ENCODE measurements at places on chromosomes 13 and 19. TPM values are rescaled to one million over a fixed set of nuclear protein-coding genes. Genes with fewer than 3 reads are reported as not detected.

KMT2B gene
- total RNA-seq = 4.9 TPM

C19orf12 gene
- total RNA-seq = 31.7 TPM

CRLF1 gene
- 35.4 TPM for total RNA-seq

CYSLTR2 gene
- total RNA-seq = not detected

NALCN gene
- total RNA-seq = 0.27 TPM

RDH8 gene
- not detected for total RNA-seq

POLD1 gene
- 45.8 TPM for total RNA-seq

NLRP9 gene
- not detected for total RNA-seq

KLK8 gene
- total RNA-seq = not detected

TRPC4 gene
- total RNA-seq = 1.3 TPM

FRY gene
- total RNA-seq = 3.5 TPM

BCKDHA gene
- total RNA-seq = 32.6 TPM

CERS4 gene
- total RNA-seq = 13.9 TPM

- no peak for DNase-seq
Measured at GRCh38 chr13:109214393-109214792, 572.0 kb downstream of the IRS2 start.

DNA sequence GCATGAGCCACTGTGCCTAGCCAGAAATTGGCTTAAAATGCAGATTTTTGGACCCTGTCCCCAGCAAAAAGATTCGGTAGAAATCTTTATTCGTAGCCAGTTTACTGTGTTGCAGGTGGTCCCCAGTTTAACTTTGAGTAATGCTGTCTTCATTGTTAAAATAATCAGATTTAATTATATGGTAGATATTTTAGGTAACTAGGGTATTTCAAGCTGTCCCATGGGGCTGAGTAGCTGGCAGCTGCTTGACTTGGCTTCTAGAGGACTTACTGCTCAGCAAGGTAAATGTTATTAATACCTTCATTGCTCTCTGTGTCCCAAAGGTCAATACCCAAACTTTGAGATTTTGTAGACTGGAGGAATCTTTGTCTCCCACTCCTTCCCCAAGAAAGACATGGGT is 21.1 kb downstream of the LSM14A start:
- no peak for DNase-seq

DNA sequence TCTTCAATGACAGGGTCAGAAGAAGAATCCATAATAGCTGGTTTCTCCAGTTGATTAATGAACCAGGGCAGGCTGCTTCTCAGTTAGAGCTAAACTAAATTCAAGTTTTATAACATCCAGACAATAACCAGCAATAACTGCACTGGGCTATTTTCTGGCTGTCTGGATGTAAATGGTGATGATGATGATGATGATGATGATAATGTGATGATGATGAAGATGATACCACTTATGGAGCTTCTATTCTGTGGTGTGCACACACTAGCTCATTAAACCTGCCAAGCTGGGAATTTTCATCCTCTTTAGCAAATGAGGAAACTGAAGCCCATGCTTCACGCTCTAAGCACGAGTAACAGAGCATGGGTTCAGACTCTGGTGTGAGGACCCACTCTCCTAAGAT is 132.2 kb downstream of the OXGR1 start:
- no peak for DNase-seq

DNA sequence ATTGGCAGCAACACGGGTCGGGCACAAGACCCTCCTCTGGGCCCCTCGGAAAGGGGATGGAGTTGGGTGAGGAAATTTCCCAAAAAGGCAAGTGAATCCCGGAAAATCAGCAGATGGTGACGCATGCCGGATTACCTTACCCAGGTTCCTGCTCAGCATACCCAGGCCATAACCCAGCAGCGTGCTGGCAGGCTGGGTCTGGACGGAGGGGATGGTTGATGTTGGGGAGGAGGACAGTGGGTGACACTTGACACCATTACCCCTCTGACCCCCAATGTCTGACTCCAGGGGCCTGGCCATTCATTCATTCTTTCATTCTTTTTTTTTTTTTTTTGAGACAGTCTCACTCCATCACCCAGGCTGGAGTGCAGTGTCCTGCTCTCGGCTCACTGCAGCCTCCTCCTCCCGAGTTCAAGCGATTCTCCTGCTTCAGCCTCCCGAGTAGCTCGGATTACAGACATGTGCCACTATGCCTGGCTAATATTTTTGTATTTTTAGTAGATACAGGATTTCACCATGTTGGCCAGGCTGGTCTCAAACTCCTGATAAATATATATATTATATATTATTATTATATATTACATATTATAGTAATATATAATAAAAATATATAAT is 799 bp downstream of the PVR start:
- DNase-seq = peak; percentile 21

DNA sequence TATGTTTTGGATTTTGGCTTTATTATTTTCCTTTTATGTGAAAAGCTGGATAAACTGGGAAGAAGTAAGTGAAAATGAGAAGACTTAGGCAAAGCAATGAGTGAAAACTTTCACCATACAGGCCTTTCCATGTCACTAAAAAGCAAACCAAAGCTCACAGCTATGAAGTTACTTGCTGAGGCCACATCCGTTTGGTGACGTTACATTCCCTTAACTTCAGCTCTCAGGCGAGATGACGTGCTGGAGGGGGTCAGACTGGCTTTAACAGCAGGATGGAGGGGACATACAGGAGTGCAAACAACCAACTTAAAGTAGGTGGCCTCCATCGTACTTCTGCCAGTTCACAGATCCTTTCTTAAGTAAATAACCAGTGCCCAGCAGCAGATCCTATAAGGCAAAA is 522.3 kb downstream of the MYO16 start:
- no peak for DNase-seq

DNA sequence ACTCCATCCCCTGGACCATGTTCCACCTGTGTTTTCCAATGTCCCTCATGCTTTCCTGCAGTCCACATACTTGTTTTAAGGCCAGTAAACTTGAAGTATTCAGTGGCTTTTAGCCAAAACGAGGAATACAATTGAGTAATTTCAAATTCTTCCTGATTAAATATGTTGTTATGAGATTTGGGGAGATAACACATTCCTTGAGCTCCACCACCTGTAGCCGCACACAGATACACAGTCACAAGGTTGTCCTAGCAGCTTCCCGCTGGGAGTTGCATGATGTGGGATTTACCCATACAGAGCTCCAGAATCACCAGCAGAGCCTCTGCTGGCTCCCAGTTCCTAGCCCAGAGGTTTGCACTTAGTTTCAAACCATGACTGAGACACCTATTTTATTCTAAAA is 53.6 kb upstream of the FRY start:
- no peak for DNase-seq

DNA sequence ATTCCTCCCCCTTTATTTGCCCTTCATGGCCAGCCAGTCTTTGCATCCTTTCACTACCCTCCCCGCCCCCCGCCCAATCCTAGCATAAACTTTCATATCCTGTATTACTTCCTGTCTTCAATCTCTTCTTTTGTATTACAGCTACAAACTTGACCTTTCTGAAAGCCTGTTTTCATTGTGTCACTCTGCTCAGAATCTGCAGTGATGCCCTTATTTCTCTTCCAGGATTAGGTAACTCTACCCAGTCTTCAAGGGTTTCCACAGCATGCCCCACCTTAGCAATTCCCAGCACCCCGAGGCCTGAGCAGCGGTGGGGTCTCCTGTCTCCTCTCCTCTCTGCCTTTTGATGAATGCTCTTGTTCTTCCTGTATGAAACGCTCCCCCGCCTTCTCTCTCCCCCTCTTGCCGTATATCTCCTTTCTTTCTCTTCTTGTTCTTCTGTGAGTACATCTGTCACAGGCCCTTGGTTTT is 145.6 kb downstream of the SHISA2 start:
- DNase-seq = no peak

DNA sequence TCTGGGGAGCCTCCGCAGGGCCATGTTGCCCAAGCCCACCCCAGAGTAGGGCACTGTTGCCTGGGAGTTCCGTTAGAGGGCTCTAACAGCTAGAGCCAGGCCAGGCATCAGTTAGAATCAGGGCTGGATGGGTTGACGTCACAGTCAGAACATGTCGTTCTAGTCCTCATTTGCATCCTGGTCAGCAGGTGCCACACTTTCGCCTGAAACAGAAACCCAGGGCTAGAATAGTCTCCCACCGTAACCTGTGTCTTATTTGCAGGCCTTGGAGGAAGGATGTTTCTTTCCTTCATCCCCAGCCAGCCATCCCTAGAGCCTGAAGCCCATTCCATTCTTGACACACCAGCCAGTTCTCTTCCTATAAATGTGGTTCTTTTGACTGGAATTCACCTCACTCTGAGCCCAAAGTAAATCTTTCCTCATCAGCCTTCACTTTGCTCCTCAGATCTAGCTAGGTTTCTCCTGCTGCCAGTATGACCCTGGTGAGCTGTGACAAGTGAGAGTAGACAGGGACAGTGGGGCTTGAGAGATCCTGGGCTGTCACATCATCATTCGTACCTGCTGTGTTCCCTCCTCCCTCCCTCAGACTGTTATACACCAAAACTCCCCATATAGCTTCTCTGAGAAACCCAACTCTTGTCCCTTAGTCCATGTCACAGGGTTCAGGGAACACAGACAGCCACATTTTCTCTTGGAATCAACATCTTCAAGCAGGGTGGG is 12.2 kb upstream of the CCDC97 start:
- no peak for DNase-seq

GRCh38 chr19:48665786-48666185 is 7.0 kb downstream of the NTN5 start:
- DNase-seq = no peak

GRCh38 chr19:5214371-5214770 is 126.2 kb downstream of the PTPRS start:
- DNase-seq = no peak

DNA sequence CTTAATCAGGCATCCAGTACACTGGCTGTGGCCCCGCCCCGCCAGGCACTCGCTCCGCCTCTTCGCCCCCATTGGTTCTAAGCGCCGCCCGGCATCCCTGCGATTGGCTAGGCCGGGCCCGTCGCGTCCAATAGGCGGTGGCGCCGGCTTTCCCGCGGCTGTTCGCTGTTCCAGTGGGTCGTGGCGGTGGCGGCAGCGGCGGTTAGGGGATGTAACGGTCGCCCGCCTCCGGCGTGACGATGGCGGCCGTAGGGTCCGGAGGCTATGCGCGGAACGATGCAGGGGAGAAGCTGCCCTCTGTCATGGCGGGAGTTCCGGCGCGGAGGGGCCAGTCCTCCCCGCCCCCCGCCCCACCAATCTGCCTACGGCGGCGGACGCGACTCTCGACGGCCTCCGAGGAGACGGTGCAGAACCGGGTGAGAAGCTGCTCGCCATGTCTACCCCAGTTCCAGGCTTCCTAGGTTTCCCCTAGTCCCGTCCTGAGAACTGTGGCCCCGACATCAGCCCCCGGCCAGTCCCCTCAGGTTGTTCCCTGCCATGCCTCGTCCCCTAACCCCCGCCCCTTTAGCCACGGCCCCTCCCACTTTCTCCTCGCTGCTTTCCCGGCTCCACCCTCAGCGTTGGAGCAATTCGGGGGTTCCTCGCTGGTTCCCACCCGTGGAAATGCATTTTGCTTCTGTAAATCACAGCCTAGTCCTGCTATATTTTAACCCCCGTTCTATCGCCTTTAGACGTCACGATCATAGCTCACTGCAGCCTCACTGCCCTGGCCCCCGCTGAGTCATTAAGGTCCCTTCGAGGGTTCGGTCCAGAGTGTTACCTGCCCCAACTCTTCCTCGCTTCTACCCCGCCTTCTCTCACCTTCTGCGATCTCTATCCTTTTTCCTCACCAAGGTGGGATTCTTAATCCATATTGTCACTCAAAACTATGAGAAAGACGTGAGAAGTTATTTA is at the start of gene WDR62:
Gene WDR62 (plus strand): TSS at position 165 of the 954 bp plus-strand sequence. CDS start 75 bp downstream, at position 240.
- DNase-seq = peak; percentile 95

DNA sequence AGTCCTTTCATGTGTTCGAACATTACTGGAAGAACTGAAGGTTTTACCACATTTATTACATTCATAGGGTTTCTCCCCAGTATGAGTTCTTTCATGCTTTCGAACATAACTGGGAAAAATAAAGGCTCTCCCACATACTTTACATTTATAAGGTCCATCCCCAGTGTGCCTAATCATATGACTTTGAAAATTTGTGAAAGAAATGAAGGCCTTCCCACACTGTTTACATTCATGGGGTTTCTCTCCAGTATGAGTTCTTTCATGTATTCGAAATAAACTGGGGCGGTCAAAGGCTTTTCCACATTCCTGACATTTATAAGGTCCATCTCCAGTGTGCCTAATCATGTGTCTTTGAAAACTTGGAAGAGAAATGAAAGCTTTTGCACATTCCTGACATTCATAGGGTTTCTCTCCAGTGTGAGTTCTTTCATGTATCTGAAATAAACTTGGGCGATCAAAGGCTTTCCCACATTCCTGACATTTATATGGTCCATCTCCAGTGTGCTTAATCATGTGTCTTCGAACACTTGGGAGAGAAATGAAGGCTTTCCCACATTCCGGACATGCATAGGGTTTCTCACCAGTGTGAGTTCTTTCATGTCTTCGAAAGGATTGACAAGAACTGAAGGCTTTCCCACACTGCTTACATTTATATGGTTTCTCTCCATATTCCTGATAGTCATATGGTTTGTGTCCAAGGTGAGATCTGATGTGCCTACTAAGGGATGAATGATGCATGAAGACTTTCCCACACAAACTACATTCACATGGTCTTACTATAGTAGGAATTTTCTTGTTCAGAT is 24.0 kb downstream of the ZNF564 start:
- peak; percentile 35 for DNase-seq

DNA sequence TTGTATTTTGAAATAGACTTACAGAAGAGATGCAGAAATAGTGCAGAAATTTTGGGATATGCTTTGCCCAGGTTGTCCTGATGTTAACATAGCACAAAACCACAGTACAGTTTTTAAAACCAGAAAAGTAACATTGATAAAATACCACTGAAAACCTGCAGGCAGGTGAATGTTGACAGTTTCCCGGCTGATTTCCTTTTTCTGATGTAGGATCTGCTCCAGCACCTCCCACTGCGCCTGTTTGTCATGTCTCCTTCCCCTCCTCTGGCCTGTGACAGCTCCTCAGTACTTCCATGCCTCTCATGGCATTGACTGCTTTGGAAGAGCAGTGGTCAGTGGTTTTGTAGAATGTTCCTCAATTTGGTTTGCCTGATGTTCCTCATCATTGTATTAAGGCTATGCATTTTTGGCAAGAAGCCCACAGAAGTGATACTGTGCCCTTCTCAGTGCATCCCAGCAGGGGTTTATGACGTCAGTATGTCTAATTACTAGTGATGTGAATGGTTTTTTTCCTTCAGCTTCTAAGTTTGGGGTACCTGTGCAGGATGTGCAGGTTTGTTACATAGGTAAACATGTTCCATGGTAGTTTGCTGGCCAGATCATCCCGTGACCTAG is 31.0 kb downstream of the TDRD12 start:
- DNase-seq = no peak

DNA sequence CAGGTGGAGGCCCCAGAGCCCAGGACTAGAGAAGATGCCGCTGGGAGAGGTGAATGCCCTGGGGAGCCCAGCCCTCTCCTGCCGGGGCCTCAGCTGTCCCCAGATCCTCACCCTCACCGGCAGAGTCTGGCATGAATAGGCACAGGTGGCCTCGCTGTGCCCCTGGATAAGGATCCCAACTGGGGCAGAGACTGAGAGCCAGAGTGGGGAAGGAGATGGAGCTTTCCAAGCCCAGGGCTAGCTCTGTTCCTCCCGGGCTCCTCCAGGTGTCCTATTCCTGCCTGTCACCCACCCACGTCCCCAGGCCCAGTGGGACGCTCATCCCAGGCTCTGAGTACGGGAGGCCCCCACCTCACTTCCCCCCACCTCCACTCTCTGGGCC is 16.5 kb downstream of the PRR36 start:
- no peak for DNase-seq

Measured in H4 (cell line).